ENCODE measurements at places on chromosomes 1 and 21.

DNA sequence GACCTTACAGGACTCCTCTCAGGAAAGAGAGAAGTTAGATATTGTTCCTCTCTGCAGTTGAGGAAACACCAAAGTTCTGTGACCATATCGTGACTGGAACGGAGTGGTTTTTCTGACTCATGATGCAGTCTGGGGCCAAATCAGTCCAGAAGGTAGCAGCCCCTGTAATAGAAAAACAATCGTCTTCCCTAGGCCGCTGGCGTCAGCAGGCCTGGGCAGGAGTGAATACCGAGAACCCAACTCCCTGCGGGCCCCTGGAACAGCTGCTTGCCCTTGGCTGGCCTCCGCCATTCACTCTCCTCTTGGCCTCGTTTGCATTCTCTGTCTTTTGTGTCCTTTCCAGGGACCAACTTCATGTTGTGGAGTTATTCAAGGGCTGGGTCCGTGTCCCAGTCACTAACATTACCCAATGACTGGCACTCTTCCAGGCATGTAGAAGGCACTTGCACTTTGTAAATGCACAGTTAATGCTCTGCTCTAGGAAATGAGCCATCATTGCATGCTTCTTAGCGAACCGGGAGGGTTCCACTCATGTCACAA lies 10.9 kb upstream of the CD101 start:
- DNase-seq: no peak

DNA sequence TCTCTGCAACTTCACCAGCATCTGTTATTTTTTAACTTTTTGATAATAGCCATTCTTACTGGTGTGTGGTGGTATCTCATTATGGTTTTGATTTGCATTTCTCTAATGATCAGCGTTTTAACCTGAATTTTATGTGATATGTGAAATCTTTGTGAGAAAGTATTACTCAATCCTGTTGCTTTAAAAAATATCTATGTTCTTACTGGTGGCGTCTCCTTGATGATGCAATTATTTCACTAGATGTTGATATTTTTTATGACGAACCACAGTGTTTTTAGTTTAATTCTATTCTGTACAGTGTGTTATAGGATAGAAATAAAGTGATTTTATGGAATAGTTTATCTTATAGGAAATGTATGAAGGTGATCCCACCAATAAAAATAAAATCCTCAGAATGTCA lies 54.7 kb upstream of the GPR88 start:
- DNase-seq: no peak

DNA sequence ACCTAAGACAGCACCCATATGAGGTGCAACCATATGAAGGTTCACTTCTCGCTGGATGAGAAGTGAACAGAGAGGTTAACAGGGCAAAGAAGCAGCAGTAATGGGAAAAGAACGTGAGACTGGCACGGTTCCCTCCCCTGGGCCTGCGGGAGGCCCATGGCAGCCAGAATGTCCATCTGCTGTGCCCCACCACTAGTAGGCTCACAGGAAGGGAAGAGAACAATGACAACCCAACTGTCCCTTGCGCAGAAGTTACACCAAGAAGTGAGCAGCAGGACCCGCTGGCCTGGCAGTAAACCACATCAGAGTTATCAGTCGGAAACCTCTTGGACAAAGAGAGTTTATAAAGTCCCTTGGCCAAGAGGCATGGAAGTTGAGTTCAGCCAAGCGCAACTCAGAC lies 11.3 kb downstream of the HIVEP3 start:
- no peak for DNase-seq

GRCh38 chr1:83961571-83962295 lies 37.2 kb downstream of the TTLL7 start:
- DNase-seq: no peak

- DNase-seq: no peak
Observed at GRCh38 chr1:84703431-84703830, 13.2 kb upstream of the SSX2IP start.

DNA sequence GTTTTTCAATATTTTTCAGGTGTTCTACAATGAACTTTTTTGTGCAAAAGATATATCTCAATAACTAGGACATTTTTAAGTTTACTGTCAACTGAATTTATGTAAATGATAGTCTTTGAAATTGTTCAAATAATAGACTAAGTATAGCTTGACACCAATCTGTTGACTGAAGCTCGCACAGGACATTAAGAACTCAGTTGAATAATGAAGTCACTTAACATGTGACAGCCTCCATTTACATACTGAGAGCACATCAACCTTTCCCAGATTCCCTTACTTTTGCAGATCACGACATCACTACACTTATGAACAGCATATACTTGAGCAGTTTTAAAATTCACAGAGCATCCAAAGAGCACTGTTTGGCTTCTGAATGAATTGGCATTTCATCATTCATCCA lies 268.2 kb downstream of the LRRC7 start:
- DNase-seq: no peak

- no peak for DNase-seq
Observed at GRCh38 chr1:168980656-168981055, 125.8 kb upstream of the ATP1B1 start.

- DNase-seq: peak; percentile 16
Observed at GRCh38 chr1:118275472-118276115, 90.6 kb upstream of the SPAG17 start.

DNA sequence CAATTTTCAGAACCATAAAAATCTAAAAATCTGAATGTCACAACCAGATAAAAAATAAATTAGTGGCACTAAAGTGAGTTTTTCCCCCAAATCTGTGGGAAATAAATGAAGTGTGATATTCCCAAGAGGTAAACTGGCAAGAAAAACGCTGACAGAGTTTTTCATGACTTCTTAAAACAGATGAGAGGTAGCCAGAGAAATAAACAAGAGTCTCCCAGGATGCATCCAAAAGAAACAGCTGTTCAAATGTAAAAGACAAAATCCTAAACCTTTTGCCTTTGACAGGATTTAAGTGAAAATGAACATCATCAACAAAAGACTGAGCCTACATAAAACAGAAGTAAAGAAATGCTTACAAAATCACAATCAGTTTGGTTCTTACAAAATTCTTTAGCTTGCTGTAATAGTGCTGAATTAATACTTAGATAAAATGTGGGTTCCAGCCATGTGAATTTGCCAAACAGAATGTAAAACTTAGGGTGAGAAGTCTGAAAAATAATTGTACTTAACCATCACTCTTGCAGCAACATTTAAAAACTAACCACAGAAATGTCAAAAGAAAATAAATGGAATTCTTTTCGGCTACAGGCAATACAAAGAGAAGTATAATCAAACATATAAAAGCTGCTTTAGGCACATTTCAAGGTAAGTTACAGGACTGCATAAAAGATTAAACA lies 133.6 kb downstream of the EIF4G3 start:
- DNase-seq: no peak

- no peak for DNase-seq
Observed at GRCh38 chr1:224377676-224378006, 21.0 kb downstream of the CNIH4 start.

- DNase-seq: no peak
Observed at GRCh38 chr1:175823406-175823805, 80.0 kb upstream of the TNR start.

DNA sequence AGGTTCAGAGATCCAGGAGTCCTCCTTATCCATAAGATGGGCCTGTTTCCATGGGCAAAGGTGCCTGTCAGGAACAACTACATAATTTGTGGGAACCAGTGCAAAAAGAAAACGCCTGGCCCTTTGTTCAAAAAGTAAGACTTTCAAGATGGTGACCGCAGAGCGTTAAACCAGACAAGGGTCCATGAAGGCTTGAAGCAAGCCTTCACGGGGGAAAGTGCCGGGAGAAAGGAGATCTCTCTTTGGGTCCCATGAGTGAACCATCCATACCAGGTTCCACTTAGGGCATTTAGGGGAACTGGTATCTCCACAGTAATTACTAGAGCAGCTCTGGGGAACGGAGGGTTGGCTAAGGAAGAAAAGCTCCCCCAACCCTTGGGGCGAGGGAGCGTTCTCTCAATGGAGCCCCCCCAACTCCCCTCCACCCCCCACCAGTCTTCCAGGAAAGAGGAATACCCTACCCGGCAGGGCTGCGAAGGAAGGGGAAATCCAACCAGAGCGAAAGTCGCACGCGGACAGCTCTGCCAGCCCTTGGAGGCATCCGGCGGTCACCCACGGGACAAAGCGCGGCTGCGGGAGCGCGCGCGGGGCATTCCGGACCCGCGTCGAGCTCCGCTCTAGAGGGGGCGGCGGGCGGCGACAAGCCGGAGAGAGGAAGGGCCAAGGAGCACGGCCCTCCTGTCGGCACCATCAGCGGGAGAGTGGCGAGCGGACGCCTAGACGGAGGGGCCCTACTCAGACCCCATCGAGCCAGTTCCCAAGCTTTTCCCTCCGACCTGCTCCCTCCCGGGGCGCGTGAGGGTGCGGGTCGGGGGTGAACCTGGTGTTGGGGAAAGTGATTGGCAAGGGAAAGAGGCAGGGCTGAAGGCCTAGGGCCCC lies 687 bp upstream of the RASSF5 start:
- no peak for DNase-seq

GRCh38 chr1:203559523-203559922 lies 65.6 kb downstream of the OPTC start:
- DNase-seq: no peak

DNA sequence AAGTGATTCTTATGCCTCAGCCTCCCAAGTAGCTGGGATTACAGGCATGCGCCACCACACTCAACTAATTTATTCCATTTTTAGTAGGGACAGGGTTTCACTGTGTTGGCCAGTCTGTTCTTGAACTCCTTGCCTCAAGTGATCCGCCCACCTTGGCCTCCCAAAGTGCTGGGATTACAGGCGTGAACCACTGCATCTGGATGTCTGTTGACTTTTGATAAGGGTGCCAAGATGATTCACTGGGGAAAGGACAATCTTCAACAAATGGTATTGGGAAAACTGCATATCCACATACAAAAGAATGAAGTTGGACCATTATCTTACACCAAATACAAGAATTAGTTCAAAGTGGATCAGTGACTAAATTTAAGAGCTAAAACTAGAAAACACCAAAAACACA lies 19.8 kb downstream of the RO60 start:
- no peak for DNase-seq

- DNase-seq: no peak
Observed at GRCh38 chr1:3242408-3243260, 173.6 kb downstream of the PRDM16 start.

- no peak for DNase-seq
Observed at GRCh38 chr1:223765719-223766340, 53.5 kb downstream of the CAPN2 start.

DNA sequence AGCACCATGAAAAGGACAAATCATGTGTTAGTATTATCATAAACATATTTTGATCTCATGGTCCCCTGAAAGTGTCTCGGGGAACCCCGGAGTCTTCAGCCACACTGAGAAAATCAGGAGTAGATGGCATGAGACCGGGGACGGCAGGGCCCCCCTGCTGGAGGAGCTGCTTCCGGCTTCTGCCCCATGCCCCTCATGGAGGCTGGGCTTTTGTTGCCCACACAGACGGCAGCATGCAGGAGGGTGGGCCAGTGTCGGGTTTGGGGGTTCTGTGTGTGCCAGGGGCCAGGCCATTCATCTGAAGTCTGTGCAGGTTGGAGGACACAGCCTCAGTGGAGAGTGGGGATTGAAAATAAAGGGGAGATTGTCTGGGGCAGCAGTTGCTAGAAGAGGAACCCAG lies 75.1 kb upstream of the CD34 start:
- no peak for DNase-seq

- DNase-seq: no peak
Observed at GRCh38 chr1:212013672-212014071, 21.7 kb downstream of the INTS7 start.

DNA sequence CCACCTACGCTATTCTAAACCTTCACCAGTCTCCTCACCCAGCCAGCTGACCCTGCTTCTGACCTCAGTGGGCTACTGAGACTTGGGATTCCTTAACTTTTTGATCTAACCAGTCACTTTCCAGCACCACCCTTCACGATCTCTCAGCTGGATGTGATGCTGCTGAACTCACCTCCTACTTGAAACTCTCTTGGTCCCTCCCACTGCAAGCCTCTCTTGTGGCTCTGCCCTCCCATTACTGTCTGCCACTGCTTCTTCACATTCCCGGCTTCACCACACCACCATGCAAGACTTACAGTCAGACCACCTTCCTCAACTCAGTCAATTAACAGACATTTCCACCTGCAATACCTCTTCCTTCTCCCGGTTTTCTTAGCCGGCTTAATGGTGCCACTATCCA lies 6.3 kb downstream of the TAF5L start:
- DNase-seq: no peak

DNA sequence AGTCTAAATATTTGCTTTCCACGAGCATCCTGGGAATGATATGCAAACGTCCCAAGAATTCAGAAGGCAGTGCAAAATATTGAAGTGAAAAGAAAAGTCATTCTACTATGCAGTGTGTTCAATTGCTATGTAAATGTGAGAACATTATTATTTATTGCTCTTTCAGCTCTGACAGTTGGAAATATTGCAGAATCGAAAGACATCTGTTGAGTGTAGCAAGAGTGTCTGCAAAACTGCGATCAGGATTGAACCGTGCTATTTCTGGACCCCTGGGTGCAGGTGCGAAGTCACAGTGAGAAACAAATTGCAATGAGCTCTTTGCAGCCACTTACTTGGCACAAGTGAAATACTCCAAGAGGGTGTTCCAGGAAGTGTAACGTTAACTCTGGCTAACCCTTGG lies 566.4 kb downstream of the AJAP1 start:
- DNase-seq: no peak

- no peak for DNase-seq
Observed at GRCh38 chr1:157403608-157404007, 148.7 kb downstream of the FCRL5 start.

GRCh38 chr1:221708076-221708571 lies 33.8 kb downstream of the DUSP10 start:
- no peak for DNase-seq

- DNase-seq: no peak
Observed at GRCh38 chr1:35561972-35562680, 4.5 kb downstream of the NCDN start.

- peak; percentile 62 for DNase-seq
Observed at GRCh38 chr1:161192476-161193465, 6.1 kb downstream of the ADAMTS4 start.

- DNase-seq: no peak
Observed at GRCh38 chr21:38984568-38984967, 178.8 kb downstream of the ETS2 start.

DNA sequence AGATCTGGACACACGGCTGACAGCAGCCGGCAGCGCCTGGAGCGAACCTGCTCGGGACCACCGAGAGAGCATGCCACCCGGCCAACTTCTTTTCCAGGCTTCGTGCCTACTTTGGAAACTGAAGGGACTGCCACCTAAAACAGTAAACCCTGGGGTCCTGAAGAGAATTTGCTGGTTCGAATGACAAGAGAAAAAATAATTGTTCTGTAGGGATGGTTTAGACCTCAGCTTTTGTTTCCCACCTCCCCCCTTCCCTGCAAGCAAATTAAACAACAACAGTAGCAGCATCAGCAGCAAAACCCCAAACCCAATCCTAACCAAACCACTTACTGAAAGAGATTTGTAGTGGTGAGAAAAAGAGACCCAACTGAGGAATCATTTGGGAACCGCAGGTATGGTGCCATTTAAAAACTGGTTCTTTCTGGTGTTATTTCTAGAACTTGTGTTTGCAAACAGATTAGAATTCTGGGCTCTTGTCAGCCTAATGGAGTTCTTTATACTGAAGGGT lies 105.6 kb downstream of the LEPR start:
- no peak for DNase-seq

GRCh38 chr1:30952098-30952497 lies 43.5 kb upstream of the SDC3 start:
- no peak for DNase-seq
